ENCODE measurements at places on chromosomes 7 and 10.
A peak's percentile ranks its signal among the peaks of the same experiment; 100 is the strongest.

DNA sequence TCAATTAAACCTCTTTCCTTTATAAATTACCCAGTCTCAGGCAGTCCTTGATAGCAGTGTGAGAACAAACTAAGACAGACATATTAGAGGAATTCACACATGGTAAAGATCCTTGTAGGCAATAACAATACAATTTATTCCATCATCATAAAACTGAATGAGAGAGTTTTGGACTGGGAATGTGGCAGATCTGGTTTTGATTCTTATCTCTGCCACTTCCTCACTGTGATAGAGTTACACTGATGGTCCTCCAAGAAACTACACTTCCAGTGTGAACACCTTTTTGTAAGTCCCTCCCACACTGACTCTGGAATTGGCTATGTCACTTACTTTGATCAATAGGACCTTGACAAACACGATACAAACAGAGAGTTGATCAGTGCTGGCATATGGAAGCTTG, 2.9 kb downstream of the ENO4 start:
- no peak for DNase-seq

GRCh38 chr7:75953931-75954330, 39.0 kb downstream of the POR start:
- DNase-seq: no peak

DNA sequence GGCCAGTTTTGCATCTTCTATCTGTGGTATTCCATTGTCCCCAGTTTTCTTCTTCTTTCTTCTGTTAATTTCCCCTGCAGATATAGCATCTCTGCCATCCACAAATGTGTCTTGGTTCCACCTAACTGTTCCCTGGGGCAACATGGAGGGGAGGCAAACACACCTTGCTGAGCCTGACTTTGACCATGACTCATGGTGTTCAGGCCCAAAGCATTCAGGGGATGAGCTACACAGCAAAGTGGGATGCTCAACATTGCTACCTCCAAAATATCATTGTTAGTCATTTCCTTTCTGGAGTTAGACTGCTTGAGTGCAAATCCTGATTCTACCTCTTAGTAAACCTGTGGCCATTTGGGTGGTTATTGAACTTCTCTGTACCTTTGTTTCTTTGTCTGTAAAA, 542.7 kb downstream of the LRMDA start:
- DNase-seq: no peak

DNA sequence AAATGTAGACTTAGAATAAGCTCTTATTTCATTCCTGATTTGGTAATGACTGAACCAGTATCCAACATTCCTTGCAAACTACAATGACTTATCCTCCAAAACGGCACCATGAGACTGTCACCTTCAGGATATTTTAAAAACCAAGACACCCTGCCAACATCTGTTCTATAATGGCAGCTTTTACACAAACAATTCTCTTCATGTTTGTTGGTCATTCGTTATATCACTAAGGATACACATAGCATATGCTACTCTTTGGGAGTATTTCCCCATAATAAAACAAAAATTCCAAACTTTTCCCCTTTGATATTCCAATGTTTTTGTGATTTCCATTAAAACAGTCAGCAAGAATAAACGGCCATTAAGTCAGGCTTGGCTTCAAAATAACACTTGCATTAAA, 215.4 kb downstream of the GLI3 start:
- DNase-seq: no peak

DNA sequence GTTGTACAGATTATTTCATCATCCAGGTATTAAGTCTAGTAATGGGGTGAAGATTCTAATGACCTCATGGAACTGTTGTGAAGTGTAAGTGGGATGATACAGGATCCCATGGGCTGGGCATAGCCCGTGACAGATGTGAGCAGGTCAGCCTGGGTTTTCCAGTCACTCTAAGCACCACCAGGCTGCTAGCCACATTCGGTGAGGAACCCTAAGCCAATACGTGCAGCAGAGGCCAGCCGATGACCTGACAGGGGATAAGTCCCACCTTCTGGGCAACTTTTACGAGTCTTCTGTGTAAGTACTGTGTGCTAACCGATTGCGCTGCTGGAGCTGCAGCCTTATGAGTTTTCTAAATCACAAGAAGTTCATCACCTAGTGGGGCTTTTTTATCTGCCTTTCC, 7.3 kb downstream of the ZNF503 start:
- DNase-seq: no peak

GRCh38 chr7:149414171-149414570, 46.7 kb downstream of the ZNF777 start:
- no peak for DNase-seq

DNA sequence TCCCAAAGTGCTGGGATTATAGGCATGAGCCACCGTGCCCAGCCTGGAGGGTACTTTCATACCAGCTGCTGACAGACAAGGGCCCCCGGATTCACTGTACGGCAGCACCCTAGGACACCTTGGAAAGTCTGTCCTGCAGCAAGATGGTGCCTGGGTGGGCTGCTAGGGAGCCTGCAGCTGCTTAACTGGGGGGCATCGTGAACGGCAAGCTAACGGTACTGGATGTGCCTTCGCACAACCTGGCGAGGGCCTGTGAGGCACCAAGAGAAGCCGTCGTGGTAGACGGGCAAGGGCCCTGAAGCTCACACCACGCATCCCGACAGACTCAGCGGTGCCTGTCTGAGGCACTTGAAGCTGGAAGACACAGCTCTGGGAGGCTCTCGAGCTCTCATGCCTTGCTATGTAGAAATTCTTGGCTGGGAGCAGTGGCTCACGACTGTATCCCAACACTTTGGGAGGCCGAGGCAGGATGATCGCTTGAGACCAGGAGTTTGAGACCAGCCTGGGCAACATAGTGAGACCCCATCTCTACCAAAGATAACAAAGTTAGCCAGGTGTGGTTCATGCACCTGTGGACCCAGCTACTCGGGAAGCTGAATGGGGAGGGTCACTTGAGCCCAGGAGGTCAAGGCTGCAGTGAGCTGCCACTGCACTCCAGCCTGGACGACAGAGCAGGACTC, 9.4 kb downstream of the BRAT1 start:
- DNase-seq: no peak

- peak; percentile 17 for DNase-seq
Measured at GRCh38 chr7:13856012-13856411, 133.5 kb downstream of the ETV1 start.

DNA sequence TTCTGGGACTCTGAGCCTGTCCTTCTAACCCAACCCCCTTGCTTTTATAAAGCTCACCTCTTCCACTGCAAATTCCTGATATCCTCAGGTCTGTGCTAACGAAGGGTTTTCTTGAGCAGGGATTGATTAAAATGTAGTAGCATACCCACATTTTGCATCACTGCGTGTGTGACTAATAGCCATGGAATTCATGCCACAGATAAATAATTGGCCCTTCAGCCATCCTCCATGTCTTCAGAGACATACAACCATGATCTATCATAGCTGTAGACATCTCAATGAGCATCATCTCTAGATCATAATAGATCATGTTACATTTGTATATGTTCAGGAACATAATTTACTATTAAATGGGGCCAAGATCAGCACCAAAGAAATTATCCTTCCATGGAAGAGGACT, 990.3 kb downstream of the KCNMA1 start:
- DNase-seq: no peak

- no peak for DNase-seq
Measured at GRCh38 chr10:3239920-3240894, 67.6 kb upstream of the PITRM1 start.

DNA sequence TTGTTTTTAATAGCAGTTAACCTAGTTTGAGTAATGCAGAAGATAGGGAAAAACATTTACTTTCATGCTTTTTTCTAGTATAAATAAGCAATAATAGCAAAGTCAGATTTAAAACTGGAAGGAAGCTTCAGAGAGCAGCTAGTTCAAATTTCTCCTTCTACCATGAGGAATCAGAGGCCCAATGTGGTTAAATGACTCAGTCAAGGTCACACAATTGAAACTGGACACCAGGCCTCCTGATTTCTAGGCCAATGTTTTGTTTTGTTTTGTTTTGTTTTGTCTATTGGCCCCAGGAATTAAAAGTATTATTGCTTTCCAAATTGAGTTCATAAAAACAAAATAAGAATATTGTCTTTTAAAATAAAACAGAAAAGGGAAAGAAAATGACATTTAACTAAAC, 122.3 kb downstream of the TRIL start:
- no peak for DNase-seq

Data from NCI-H1105 (cell line).